ENCODE measurements at places on chromosomes 4 and X. TPM values are rescaled to one million over a fixed set of nuclear protein-coding genes. Genes with fewer than 3 reads are reported as not detected.
A peak's percentile ranks its signal among the peaks of the same experiment; 100 is the strongest.

The HPSE gene
- total RNA-seq = 17.8 TPM

The PRR32 gene
- not detected for total RNA-seq

The NAAA gene
- 31.7 TPM for total RNA-seq

- no peak for DNase-seq
Observed at GRCh38 chr4:79831701-79832514, 241.1 kb downstream of the ANTXR2 start.

- DNase-seq = peak; percentile 20
Observed at GRCh38 chrX:133335027-133335426, 80.3 kb downstream of the GPC4 start.

- no peak for DNase-seq
Observed at GRCh38 chr4:148196164-148196563, 246.1 kb downstream of the NR3C2 start.

DNA sequence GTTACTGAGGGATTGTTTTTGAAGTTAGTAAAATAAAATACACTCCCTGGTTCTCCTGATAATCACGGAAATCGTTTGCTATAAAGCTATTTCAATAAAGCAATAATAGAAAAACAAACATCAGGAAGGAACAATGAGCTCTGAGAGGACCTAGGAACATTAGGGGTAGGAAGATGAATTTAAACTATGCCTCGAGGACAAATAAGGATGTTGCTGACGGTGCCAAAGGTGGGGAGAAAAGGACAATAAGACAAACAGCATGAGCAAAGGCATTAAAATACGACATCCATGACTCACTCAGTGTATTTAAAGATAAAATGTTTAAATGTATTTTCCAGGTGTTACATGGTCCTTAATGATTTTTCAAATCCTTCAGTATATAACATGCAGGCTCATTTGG is 110.3 kb downstream of the MTNR1A start:
- DNase-seq = no peak

- DNase-seq = no peak
Observed at GRCh38 chrX:28584025-28584424, 3.2 kb upstream of the IL1RAPL1 start.

GRCh38 chr4:180950377-180950776 is 1292.8 kb upstream of the TENM3 start:
- no peak for DNase-seq

GRCh38 chrX:125203365-125203736 is 116.3 kb upstream of the TEX13C start:
- DNase-seq = no peak

DNA sequence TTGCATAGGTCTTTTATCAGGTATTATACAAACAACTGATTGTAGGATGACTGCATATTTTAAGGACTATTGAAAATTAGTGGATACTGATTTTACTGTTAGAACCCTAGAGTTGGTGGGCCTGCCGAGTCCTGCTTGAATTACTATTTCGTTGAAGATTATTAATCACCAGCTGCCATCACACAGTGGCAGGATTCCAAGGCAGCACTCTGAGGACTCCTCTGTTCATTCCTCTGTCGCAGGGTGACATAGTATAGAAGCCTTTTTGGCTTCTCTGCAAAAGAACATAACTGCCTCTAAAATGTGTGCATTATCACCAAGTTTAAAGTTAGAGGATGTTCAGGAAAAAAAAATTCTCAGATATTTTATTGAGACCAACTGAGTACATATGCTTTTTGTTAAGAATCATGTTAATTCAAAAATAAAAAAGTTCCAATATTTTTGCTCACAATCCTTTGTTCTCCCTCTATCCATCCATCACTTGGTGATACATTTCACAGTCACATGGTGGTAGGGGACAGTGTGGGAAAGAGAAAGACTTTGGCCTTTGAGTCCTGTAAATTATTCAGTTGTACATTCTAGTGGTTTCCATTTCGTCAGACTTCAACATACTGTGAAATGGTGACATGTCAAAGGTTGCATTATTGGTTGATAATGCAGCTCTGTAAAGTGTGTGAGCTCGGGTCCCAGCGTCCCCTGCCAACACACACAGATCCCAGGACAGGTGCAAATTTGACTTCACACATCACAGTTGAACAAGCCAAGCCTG is 332.5 kb downstream of the GRID2 start:
- DNase-seq = no peak

DNA sequence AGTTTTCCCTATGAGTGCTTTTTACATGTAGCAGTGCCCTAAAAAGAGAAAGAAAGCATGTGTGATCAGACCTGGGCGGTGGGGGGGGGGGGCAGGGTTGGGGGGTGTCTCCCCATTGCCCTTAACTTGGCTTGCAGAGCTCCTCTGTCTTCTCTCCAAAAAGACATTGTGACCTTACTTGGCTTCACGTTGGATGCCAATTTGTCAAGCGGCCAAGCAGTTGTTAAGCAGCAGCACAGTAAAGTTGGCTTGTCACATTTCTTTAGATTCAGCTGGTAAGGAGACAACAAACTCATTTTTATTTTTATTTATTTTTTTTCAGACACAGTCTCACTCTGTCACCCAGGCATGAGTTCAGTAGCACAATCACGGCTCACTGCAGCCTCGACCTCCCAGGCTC is 57.3 kb upstream of the ZNF157 start:
- no peak for DNase-seq

DNA sequence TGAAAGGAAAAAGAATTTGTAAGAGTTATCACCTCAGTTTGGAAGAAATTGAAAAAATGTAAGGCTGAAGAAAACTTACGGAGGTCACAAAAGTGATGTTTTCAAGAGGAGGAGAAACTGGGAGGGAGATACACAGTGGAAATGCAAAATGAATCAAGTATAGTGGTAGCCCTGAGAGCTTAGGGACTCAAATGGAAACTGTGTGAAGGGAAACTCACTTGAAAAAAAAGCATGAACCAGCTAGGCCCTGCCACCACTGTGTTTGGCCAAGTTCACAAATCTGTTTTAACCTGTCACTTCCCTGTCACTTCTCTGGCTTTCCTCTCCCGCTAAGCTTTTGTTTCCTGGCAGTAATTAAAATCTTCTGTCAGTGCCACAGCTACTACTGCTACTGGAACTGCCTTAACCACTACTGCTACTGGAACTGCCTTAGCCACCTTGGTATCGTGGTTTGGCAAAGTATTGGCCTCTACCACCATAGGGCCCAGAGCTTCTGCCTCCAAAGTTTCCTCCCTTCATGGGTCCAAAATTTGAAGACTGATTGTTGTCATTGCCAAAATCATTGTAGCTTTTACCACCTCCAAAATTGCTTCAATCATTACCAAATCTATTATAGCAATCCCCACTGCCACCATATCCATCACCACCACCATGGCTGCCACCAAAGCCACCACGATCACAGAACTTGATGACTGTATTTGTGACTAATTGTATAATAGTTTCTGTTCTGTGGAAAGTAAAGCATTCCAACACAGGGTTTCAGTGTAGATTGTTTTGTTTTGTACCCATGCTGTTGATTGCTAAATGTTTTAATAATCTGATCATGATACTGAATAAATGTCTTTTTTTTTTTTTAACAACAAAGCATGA is 41.5 kb downstream of the SMARCA5 start:
- no peak for DNase-seq

DNA sequence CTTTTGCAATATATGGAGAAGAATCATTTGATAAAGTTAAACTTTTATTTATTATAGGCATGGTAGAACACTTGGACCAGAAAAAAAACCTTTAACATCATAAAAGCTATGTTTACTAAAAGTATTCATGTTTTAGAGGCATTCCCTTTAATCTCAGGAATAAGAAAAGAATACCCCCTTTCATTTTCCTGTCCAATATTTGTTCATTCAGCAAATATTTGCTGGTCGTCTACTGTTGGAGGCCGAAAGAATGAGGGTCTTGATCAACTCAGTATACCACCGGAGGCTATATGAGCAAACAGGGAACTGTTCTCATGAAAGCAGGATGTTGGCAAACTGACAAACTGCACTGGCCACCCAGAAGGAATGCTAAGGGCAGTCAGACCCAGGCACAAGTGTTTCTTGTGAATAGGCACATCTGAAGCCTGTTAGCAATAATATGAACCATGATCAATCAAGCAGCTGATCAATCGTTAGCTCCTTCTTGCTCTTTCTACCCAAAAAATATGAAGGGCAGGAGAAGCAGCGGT is 480.8 kb upstream of the FAT1 start:
- DNase-seq = no peak

GRCh38 chrX:136046295-136047015 is 61.2 kb downstream of the SLC9A6 start:
- no peak for DNase-seq

Measured in activated CD8-positive, alpha-beta T cell treated with anti-CD3 and anti-CD28 coated beads, Interleukin-2, amount 10 ng/mL, durations not matched to agents 7 days and 5 days (primary cell).